ENCODE measurements at places on chromosomes 6 and 20.

DNA sequence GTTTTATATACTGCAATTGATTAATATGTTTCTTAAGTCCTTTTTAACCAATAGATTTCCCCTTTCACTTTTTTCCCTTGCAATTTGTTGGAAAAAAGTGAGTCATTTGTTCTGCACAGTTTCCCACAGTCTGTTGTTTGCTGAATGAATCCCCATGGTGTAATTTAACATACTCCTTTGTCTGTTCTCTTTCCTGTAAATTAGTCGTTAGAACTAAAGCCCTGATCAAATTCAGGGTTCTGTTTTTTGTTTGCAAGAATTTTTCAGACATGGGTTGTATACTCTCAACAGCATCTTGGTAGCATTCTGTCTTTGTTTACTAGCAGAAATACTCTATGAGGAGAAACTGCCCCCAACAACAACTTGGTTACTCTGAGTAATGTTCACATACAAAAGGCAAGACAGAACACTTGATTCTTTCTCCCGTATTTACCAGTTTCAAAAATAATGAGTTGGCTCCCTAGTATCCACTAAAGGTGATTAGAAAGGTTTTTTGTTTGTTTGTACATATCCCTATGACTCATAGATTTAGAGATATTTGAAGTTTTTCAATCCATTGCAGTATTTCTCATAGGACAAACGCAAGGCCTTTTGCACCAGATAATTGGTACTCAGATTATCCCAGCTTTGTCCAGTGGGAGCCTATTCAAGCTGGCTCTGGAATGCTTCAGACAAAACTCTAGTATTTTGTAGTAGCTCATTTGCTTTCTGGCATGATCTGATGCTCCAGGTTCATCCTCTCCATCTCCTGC is 16.5 kb downstream of the BLOC1S5 start:
- peak; percentile 90 for DNase-seq

DNA sequence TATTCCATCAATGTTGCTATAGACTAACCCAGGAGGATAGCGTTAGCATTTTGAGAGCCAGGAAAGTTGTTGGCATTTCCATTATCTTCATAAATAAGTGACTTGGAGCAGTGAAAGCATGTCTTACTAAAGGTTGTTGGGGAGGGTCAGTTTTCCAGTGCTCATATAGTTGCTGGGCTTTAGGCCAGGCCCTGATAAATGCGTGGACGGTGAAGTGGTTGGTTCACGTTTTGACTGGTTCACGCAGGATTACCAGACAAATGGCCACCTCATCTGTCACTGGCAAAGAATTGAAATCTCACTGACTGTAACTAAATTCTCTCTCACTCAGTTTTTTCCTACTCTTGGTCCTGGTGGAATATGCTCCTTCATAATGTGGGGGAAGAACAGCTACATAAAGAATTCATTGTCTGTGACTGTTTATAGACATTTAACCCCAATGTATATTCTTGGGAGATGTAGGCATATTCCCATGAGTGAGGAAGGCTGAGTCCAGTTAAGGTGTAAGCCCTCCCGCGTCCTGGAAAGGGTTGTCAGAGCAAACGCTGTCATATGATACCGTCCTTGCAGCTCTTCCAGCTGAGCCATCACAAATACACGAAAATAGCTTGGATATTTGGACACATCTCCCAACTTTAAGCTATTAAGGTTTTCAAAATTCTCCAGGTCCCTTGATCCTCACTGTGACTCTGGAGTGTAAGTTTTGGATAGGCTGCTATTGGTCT is 27.8 kb downstream of the LRRC1 start:
- DNase-seq = no peak

DNA sequence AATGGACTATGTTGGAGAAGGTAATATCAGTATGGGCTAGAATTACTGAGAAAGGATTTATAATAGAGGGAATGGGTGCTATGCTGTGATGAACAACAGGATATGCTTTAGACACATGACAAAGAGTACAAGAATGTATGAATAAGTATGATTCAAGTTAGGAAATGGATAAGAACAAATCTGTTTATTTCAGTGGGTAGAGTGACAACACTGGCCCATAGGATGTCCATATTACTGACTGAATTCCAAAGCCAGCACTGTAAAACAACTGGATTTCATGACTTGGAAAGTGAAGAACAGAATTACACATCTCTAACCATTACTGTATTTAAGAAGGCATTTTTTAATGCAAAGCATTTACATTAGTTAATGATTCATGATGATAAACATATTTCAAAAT is 35.9 kb downstream of the EPM2A start:
- DNase-seq = peak; percentile 81

DNA sequence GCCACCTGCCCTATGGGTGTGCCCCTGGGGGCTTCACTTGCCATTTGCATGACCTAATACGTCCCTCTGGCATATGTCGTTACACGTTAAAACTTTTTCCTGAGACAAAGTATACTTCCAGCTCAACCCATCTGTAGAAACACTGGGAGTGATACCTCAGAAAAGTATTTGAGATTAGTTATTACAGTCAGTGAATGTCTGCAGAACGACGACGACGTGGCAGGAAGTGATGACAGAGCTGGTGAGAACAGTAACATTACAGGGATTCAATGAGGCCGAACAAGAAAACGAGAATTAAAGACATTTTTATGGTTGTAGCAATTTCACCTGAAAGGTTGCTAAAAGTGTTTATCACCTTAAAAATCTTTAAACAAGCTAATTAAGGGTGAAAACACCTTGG is 40.2 kb downstream of the SASH1 start:
- DNase-seq = no peak

DNA sequence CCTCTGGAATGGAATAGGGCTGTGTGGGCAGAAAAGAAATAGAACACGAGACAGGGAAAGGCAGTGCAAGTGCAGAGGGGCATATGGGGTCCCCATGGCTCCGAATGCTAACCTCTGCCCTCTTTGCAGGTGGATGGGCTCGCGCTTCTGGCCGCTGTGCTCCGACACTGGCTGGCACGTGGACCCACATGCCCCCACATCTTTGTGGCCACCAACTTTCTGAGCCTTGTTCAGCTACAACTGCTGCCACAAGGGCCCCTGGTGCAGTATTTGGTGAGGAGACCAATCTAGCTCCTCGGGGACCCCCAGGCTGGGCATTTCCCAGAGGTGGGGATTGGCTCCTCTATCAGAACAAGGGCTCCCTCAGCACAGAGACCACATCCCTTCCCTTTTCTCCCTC is 1.1 kb upstream of the SAPCD1 start:
- no peak for DNase-seq

- no peak for DNase-seq
Observed at GRCh38 chr6:31778999-31779885, 2.1 kb upstream of the VWA7 start.

DNA sequence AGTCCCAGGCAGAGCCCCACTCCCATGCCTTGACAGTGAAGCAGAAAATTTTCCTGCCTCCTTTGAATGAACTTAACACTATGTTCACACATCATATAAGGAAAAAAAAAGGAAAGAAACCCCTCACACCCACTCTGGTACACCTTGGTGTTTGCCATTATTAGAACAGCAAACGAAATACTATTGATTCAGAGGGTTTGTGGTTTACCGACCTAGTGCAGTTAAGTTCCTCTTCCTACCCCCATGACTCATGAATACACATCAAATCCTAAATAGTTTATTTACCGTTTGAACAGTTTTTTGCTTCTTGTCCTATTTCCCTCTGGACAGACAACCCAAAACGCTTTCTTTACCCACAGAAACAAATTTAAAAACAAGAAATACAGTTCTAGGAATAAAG is 237.7 kb downstream of the FOXA2 start:
- DNase-seq = no peak

- no peak for DNase-seq
Observed at GRCh38 chr6:46219661-46220060, 48.9 kb upstream of the ENPP5 start.

GRCh38 chr6:99132026-99132635 is 184.4 kb upstream of the FBXL4 start:
- no peak for DNase-seq

GRCh38 chr6:133756078-133756695 is 132.7 kb upstream of the TCF21 start:
- DNase-seq = peak; percentile 85

DNA sequence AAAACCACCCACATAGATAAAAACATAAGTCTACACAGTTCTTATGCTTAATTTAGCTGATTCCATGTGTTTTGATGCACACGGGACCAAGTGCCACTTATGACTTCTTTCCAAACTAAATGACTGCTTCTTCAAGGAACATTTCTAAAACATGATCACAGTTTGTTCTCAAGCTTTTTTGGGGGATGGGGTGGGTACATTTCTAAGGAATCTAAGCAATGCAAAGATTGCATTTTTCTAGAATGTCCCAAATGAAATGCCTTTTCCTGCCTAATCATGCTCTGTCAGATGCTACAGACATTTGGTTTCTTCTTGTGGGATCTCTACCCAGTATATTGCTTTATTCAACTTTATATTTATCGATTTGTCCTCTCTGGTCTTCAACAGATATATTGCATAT is 496.8 kb upstream of the JAG1 start:
- DNase-seq = no peak

- DNase-seq = peak; percentile 69
Observed at GRCh38 chr6:82033631-82034211, 213.8 kb downstream of the IBTK start.

- DNase-seq = peak; percentile 34
Observed at GRCh38 chr6:135002229-135002844, 52.3 kb downstream of the HBS1L start.

DNA sequence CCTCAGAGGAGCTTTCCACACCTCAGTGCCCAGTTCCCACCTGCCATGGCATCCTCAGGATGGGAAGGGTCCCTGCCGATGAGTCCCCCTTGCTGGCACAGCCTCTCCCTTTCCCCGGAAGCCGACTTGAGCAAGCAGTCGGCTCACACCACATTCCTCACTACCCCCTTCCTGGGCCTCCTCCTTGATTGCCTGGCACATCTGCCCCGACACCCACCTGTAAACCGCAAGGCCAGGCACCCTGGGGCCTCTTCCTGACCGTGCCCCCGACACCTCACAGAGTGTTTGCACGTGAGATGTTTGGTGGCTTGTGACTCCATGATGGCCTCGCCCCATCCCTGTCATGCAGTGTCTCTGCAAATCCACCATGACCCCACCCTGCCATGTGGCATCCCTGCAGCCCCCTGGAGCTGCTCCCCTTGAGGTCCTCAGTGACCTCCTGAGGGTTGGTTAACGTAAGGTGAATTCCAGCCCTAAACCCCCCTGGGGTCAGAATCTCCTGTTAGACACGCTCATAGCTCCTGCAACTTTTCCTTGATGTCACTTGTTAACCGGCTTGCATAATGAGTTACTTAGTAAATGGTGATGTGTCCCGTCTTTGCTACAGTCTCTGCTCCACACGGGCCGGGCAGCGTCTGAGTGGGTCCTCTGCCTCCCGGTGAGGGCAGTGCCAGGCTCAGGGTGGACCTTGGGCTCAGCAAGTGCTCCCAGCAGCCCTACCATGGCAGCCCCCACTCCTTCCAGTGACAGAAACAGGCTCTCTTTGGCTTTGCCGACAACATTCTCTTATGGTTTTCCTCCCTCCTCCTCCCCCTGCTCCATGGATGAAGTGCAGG is 115.9 kb upstream of the FRMD1 start:
- DNase-seq = no peak

GRCh38 chr20:47727170-47727880 is 58.0 kb downstream of the SULF2 start:
- DNase-seq = no peak

GRCh38 chr20:7606941-7607340 is 333.3 kb downstream of the HAO1 start:
- DNase-seq = no peak

DNA sequence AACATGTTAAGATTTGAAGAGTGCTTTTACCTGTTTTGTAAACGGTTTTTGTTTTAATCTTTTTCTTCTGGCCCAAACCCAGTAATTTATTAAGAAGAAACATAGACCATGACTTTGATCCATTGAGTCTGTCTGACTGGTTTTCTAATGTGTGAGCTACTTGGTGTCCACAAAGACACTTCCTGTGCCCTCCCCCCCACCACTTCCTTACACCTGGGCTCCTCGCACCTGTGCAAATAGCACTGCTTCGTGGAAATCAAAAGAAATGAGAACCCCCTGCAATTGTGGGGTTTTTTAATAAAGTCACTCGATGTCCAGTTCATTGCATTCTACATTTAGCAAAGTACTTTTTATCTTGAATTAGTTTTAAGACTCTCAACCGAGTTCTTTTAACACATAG is 65.5 kb downstream of the SMOC2 start:
- DNase-seq = no peak

DNA sequence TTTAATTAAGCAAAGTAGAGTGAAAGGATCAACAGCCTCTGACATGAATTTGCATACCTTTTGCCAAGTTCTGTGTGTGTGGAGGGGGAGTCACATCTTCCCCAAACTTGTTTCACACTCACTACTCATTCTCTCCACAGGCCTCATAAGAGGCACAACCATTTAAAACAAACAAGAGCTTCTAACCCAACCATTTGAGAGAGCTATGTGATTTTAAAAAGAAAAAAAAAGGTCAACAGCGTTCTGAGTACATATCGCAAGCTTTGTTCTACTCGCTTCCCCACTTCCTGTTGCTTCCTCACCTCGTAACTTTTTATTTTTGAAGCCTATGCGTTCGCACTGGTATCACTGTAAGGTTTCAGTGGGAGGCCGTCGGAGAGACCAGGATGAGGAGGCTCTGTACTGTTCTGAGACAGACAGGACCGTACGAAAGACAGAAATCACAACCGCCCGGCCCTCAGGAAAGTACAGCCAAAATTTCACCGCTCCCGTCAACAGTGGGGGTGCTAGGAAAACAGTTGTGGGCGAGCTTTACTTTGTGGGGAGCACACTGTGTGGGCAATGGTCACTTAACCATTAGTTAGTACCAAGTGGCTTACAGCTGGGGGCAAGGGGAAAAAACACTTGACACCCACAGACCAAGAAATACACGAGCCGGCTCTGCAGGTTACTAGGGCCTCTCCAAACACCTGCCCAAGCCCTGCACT is 61.3 kb downstream of the TRERF1 start:
- no peak for DNase-seq

DNA sequence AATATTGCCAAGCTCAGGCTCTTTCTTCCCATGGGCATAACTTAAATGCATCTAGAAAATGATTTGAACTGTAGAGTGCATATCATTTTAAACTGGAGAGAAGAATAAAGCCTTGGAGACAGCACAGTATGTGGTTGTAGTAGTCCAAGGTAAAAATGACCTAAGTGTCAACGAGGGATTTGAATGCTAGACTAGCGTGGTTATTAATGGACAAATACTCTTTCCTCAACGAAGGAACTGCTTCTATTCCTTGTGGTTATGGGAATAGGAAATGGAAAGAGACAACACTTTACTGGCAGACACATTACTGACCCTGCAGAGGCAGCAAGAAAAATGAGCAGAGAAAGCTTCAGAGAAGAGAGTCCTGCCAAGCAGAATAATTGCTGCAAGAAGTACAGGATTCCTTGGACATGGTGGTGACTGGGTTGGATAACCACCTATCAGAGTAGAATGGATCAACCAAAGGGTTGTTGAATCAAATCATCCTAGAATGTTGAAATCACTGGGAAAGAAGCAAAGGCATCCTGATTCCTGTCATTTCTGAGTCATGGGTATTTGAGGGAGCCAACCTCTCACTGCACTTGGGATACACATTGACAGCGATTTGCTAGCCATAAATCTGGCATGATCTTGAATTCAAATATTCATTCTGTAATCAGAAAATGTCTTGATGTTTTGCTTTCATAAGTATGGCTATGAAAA is 258.1 kb upstream of the EPHA7 start:
- no peak for DNase-seq
